Adipocyte (in vitro differentiated cells): ENCODE measurements at places on chromosomes 12 and 14.
A peak's percentile ranks its signal among the peaks of the same experiment; 100 is the strongest.

- peak; percentile 60 for DNase-seq
Measured at GRCh38 chr14:104820669-104821228, 19.8 kb downstream of the ZBTB42 start.

- peak; percentile 84 for DNase-seq
Measured at GRCh38 chr14:67738740-67739504, 37.2 kb downstream of the RDH12 start.

- no peak for DNase-seq
Measured at GRCh38 chr12:67942724-67943123, 46.5 kb upstream of the IFNG-AS1 start.

DNA sequence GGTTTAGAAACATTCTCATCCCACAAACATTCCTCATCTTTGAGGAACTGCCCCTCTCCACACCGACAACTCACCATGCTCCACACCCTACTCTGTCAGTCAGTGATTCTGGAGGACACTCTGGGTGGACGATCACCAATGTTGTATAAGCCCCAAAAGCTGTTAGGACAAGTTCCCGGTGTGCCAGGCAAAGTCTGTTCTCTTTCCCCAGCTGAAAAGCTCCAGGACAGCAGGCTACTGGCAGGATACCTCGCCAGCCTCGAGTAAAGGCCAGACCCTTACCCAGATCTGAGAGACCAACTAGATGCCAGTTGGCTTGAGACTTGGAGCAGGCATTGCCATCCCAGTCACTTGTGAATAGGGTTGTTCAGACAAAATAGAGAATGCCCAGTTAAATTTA is 12.0 kb downstream of the KRT5 start:
- no peak for DNase-seq

GRCh38 chr12:129819391-129819790 is 84.4 kb downstream of the TMEM132D start:
- DNase-seq, result no peak

- no peak for DNase-seq
Measured at GRCh38 chr14:47500369-47500768, 175.0 kb downstream of the MDGA2 start.

DNA sequence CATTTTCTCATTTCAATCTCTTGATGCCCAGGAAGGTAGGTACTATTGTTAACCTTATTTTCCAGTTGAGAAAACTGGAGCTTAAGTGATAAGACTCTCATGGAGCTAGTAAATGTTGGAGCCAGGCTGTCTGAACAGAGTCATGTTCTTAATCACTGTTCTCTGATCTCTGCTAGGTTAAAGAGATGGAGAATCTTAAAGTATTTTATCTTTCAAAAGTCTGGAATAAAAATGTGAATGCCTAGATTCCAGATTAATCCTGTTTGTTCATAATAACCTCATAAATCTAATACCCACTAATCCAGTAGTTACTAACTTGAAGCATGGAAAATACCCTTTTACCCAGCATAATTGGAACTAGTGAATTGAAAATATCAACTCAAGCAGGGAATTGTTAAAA is 341.0 kb upstream of the RGS6 start:
- DNase-seq, result no peak

- no peak for DNase-seq
Measured at GRCh38 chr14:34256223-34256622, 205.8 kb downstream of the SPTSSA start.
